ENCODE measurements at places on chromosomes 11 and 22. TPM values are rescaled to one million over a fixed set of nuclear protein-coding genes. Genes with fewer than 3 reads are reported as not detected.
A peak's percentile ranks its signal among the peaks of the same experiment; 100 is the strongest.

The OR10G6 gene
- not detected for total RNA-seq

The ADORA2A gene
- 2.4 TPM for total RNA-seq

The OR51M1 gene
- not detected for total RNA-seq

The SLC6A5 gene
- total RNA-seq: not detected

GRCh38 chr11:104151404-104152204, 12.3 kb downstream of the PDGFD start:
- no peaks in the 10 kb centered on the region for H3K27me3 ChIP-seq
- no peaks in the 10 kb centered on the region for H3K36me3 ChIP-seq
- H3K4me1 ChIP-seq: no peaks in the 10 kb centered on the region
- DNase-seq: no peak
- H3K4me3 ChIP-seq: no peak overlapping the region
- H3K27ac ChIP-seq: no peak overlapping the region

GRCh38 chr11:134032501-134033091, 36.3 kb upstream of the JAM3 start:
- peaks cover 3% of the 10 kb centered on the region for H3K36me3 ChIP-seq
- no peak overlapping the region for H3K27ac ChIP-seq
- no peak for DNase-seq
- H3K4me1 ChIP-seq: no peaks in the 10 kb centered on the region

DNA sequence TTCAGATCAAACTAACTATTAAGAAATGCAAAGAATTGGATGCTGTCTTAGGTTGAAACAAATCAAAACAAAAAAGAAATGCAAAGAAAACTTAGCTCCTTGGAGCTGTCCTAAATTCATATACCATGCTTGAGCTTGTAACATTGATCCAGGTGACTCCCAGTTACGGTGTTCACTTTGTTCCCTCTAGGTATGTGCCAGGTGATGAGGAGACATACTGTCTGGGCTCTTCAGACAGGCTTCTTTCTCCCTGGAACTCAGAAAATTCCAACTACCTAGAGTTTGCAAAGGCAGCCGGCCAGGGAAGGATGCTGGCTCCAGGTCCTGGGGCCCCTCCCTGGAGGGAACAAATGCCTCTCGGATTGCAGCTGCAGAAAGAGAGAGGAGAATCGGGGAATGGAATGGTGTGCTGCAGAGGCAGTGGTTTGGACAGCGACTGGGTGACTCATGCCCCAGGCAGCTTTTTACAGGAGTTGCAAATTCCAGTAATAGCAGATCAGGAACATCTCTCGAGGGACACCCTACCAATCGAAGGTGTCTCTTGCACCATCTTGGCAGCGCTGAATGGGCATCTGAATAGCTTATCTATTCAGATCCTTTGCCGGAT, 12.3 kb upstream of the ASPHD2 start:
- no peak overlapping the region for H3K4me3 ChIP-seq
- no peaks in the 10 kb centered on the region for H3K36me3 ChIP-seq
- no peak overlapping the region for H3K27ac ChIP-seq
- no peaks in the 10 kb centered on the region for H3K4me1 ChIP-seq
- H3K27me3 ChIP-seq: peaks cover 68% of the 10 kb centered on the region

DNA sequence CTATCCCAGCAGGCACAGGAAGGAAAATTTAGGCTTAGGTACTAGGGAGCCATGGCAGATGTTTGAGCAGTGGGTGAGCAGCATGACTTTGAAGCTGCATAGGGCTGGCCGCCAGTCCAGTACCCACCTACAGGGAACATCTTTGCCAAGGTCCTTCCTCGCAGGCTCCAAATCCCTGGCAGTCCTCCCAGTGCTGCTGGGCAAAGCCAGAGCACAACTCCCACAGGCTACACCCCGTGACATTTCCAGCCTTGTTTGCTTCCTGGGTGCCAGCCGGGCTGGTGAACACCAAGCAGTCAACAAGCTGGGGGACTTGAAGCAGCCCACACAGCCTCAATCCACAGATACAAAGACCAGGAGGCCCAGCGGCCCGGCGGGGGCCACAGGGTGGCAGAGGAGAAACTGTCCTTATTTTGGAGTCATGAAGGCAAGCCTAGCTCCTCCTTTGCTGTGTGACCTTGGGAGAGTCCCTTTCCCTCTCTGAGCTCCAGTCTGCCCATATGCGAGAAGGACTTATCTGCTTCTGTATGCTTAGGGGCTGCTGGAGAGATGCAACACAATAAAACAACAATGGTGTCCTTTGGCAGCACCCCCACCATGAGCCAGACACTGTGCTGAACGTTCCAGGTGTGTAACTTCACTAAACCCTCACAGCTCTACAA, 28.0 kb downstream of the TPST2 start:
- DNase-seq: no peak
- H3K4me1 ChIP-seq: no peaks in the 10 kb centered on the region
- no peaks in the 10 kb centered on the region for H3K36me3 ChIP-seq
- H3K27me3 ChIP-seq: no peaks in the 10 kb centered on the region

DNA sequence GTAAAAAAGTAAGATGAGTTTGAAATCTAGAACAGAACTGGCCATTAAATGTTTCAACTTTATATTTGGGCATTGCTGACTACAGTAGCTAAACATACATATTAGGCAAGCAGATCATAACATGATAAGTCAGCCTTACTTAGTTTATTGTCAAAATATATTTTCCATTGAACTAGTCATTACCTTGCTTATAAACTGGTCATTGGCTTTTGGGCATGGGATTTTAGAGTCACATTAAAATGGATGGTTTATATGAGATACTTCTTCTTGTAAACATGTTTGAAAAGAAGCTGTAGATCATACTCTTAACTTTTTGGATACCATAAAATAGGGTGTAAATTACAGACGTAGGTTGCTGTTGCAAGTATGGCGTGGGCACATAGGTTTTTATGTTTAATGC, 2.7 kb downstream of the HIPK3 start:
- H3K36me3 ChIP-seq: peaks cover 46% of the 10 kb centered on the region
- H3K27me3 ChIP-seq: no peaks in the 10 kb centered on the region
- peak overlapping the region; percentile 54 for H3K27ac ChIP-seq
- peak overlapping the region; percentile 65 for H3K4me3 ChIP-seq
- peaks cover 41% of the 10 kb centered on the region for H3K4me1 ChIP-seq

DNA sequence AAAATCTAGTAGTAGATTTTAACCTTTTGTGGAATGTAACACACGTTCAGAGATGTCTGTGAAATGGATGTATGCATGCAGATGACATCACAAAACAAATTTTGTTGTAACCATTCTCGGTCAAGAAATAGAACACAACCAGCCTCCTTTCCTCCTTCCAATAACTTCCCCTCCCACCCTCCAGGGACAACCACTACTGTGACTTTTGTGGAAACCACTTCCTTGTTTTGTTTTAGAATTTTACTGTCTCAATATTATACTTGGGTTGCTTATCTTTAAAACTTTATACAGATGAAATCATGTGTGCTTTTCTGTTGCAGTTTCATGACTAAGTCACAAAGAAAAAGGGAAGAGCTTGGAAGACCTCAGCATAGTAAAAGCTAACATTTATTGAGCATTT, 189.4 kb upstream of the NCAM1 start:
- no peaks in the 10 kb centered on the region for H3K27me3 ChIP-seq

DNA sequence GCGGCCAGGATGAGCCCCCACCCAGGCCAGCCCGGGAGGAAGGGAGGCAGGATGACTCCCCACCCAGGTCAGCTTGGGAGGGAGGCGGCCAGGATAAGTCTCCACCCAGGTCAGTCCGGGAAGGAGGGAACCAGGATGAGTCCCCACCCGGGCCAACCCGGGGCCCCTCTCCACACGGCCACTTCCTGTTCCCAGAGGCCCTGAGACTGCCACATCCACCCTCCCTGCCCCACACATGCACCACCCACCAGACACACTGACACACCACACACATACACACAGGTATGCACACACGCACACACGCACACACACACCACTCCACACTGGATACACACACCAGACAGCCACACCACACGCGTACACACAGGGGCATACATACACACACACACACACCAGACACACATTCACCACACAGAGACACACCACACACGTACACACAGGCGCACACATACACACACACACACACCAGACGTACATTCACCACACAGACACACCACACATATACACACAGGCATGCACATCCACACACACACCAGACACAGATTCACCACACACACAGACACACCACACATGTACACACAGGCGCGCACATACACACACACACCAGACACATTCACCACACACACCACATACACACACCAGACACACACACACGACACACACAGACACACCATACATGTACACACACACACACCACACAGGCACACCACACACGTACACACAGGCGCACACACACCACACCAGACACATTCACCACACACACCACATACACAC, 84.9 kb upstream of the PRR5 start:
- no peaks in the 10 kb centered on the region for H3K4me1 ChIP-seq
- no peak overlapping the region for H3K4me3 ChIP-seq
- no peaks in the 10 kb centered on the region for H3K36me3 ChIP-seq
- H3K27ac ChIP-seq: no peak overlapping the region
- no peak for DNase-seq

DNA sequence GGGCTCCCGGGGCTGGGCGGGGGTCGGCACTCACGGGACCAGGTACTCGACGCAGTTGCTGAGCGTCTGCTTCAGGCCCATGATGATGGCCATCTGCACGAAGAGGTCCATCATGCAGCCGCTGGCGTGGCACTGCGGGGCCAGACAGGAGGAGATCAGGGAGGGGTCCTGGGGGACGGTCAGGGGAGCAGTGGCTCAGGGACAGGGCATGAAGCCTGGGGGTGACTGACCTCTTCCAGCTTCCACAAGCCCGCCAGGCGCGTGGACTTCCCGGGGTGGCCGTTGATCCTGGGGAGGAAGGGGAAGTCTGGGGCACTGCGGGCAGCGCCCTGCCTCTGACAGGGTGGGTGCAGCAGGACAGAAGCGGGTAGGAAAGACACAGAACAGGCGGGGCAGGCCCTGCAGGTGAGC, 6.1 kb upstream of the SIGIRR start:
- peaks cover 32% of the 10 kb centered on the region for H3K36me3 ChIP-seq
- no peak overlapping the region for H3K27ac ChIP-seq
- DNase-seq: no peak
- peaks cover 7% of the 10 kb centered on the region for H3K4me1 ChIP-seq
- H3K4me3 ChIP-seq: no peak overlapping the region

GRCh38 chr11:48096588-48097525, 116.5 kb downstream of the PTPRJ start:
- no peaks in the 10 kb centered on the region for H3K27me3 ChIP-seq
- peak; percentile 27 for DNase-seq

GRCh38 chr11:44301564-44302271, 8.2 kb downstream of the ALX4 start:
- no peak overlapping the region for H3K4me3 ChIP-seq
- peaks cover 63% of the 10 kb centered on the region for H3K27me3 ChIP-seq
- DNase-seq: peak; percentile 28
- H3K27ac ChIP-seq: no peak overlapping the region
- peaks cover 8% of the 10 kb centered on the region for H3K36me3 ChIP-seq

- peak overlapping the region; percentile 34 for H3K27ac ChIP-seq
- H3K27me3 ChIP-seq: no peaks in the 10 kb centered on the region
- H3K36me3 ChIP-seq: no peaks in the 10 kb centered on the region
- peaks cover 27% of the 10 kb centered on the region for H3K4me1 ChIP-seq
Observed at GRCh38 chr22:24973872-24974271, 21.4 kb downstream of the KIAA1671 start.

DNA sequence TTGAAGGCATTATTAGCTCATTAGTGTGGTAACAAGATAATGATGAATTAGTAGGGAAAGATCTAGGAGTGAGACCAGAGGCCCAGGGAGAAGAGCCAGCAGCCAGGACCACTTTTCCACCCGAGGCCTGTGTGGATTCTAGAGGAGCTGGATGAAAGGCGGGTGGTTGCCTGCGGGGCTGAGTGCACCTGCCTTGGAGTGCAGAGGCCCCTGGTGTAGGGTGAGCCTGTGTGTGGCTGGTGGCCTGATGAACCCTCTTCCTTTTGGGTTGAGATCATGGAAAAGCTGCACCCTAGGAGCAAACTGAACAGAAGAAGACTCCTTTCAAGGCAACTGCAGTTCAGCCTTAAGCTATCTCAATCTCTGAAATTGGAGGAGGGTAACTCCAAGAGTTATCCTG, 5.9 kb upstream of the TP53AIP1 start:
- H3K27me3 ChIP-seq: no peaks in the 10 kb centered on the region
- no peak overlapping the region for H3K27ac ChIP-seq
- no peak overlapping the region for H3K4me3 ChIP-seq
- peaks cover 11% of the 10 kb centered on the region for H3K36me3 ChIP-seq
- peak; percentile 17 for DNase-seq

- peaks cover 62% of the 10 kb centered on the region for H3K4me1 ChIP-seq
- H3K27me3 ChIP-seq: no peaks in the 10 kb centered on the region
- H3K27ac ChIP-seq: peak overlapping the region; percentile 12
- no peak overlapping the region for H3K4me3 ChIP-seq
- peaks cover 5% of the 10 kb centered on the region for H3K36me3 ChIP-seq
- no peak for DNase-seq
Observed at GRCh38 chr11:128513915-128514681, 73.3 kb downstream of the ETS1 start.

DNA sequence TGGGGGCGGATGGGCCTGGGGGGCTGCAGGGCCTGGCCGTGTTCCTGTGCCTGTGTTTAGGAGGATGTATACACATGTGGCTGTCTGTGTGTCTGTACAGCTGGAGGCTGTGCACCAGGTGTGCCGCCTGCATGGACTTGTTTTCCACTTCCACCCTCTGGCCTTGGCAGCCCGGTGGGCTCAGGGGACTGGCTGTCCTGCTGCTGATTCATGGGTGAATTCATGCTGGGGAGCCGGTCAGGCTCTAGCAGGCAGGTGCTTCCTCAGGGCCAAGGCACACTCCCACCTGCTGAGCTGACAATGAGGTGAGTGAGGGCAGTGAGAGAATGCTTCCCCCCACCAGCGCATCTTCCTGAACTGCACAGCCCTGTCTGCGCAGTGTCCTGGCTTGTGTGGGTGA, 88.4 kb downstream of the CCDC81 start:
- H3K27ac ChIP-seq: no peak overlapping the region
- H3K4me3 ChIP-seq: no peak overlapping the region

- no peak for DNase-seq
- H3K4me1 ChIP-seq: peaks cover 21% of the 10 kb centered on the region
- H3K27ac ChIP-seq: peak overlapping the region; percentile 30
- no peak overlapping the region for H3K4me3 ChIP-seq
- H3K27me3 ChIP-seq: no peaks in the 10 kb centered on the region
Observed at GRCh38 chr22:40567106-40567505, 69.4 kb downstream of the MRTFA start.

- DNase-seq: no peak
- peaks cover 6% of the 10 kb centered on the region for H3K36me3 ChIP-seq
- no peaks in the 10 kb centered on the region for H3K4me1 ChIP-seq
- H3K4me3 ChIP-seq: no peak overlapping the region
- no peak overlapping the region for H3K27ac ChIP-seq
- no peaks in the 10 kb centered on the region for H3K27me3 ChIP-seq
Observed at GRCh38 chr22:48890693-48891554, 936.7 kb downstream of the BRD1 start.
